ENCODE measurements at places on chromosomes 3 and 15.
A peak's percentile ranks its signal among the peaks of the same experiment; 100 is the strongest.

DNA sequence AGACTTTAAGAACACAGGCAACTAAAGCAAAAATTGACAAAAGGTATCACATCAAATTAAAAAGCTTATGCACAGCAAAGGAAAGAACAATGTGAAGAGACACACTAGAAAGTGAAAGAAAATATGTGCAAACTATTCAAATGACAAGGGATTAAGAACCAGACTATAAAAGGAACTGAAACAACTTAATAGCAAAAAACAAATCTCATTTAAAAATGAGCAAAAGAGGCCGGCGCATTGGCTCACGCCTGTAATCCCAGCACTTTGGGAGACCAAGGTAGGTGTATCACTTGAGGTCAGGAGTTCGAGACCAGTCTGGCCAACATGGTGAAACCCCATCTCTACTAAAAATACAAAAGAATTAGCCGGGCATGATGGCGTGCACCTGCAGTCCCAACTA lies 14.4 kb downstream of the NGLY1 start:
- no peak for DNase-seq

DNA sequence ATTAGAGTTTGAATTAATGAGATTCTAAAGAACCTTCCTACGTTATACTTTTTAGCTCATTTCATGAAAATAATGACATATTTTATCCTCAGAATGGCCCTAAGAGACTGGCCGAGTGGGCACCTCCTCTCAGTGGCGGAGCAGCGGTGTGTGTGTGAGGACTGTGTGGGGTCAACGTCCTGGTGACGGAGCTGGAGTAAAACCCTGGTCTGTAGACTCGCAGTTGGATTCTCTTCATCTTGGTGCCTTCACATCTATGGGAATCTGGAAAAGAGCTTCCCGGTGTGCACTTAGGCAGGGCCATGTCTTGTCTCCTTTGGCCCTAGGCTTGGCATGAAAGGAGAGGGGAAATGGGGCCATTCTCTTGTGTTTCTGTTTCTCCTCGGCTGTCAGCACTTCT lies 21.4 kb upstream of the PAQR5 start:
- no peak for DNase-seq

- no peak for DNase-seq
Measured at GRCh38 chr3:174340624-174341587, 518.2 kb upstream of the NAALADL2 start.

DNA sequence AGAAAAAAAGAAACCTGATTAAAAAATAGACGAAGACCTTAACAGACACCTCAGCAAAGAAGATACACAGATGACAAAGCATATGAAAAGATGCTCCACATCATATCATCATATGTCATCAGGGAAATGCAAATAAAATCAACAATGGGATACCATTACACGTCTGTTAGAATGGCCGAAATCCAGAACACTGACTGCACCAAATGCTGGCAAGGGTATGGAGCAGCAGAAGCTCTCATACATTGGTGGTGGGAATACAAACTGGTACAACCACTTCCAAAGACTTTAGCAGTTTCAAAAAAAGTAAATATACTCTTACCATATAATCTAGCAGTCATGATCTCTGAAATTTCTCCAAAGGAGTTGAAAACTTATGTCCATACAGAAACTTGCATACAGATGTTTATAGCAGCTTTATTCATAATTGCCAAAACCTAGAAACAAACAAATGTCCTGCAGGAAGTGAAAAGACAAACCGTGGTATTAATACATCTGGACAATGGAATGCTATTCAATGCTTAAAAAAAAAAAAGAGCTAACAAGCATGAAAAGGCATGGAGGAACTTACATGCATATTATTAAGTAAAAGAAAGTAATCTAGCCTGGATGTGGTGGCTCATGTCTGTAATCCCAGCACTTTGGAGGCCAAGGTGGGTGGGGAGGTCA lies 107.4 kb downstream of the HES1 start:
- no peak for DNase-seq

- peak; percentile 84 for DNase-seq
Measured at GRCh38 chr3:9779721-9780457, 10.1 kb upstream of the CAMK1 start.

DNA sequence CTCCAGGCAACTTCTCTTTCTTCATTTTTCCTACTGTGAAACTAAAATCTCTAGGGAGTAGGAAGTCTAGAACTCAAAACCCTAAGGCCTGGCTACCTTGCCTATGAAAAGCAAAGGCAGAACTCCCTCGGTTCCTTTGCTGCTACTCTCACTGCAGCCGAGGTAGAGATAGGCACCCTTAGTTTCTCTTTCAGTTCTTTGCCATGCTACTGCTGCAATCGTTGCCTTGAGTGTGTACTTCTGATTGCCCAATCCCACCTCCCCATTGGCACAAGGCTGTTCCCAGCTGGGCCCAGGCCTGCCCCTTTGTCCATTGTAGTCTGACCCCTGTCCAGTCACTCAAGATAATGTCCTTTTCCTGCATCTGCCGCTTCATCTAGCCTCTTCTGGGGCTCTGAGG lies 92.3 kb upstream of the MRPS22 start:
- DNase-seq: no peak

GRCh38 chr3:45499529-45499928 lies 95.0 kb upstream of the LIMD1 start:
- DNase-seq: no peak

DNA sequence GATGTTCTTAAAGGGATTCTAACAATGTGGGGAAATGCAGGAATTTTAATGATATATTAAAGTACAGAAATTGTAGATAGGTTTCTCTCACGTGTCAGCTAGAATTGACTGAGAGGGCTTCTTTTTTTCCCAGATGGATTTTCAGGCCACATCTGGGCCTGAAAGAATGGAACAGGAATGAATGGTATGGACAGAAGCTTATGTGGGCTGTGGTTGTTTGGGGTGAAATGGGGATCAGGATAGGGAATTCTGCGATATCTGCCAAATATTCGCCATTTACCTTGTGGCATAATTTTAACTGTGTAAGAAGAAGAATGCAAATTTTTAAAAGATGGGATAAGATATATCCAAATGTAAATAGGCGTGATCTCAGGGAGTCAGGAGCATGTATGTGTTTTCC lies 45.4 kb upstream of the FAM98B start:
- DNase-seq: no peak

DNA sequence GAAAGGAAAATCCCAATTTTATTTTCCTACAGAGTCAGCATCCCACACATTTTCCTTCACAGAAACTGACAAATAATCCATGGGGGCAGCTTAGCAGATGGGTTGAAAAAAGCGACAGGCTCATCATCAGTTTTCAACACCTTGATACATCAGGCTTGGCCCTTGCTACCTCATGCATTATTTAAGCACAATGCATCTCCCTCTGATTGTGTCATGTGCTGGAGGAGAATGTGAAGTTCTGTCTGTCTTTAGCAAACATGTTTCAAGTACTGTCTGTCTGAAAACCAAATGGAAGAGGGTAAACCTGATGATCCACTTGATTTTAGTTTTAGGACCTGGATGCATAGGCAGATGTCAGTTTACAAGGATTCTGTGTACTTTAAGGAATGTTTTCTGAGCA lies 128.6 kb upstream of the ADAMTS9 start:
- DNase-seq: no peak

DNA sequence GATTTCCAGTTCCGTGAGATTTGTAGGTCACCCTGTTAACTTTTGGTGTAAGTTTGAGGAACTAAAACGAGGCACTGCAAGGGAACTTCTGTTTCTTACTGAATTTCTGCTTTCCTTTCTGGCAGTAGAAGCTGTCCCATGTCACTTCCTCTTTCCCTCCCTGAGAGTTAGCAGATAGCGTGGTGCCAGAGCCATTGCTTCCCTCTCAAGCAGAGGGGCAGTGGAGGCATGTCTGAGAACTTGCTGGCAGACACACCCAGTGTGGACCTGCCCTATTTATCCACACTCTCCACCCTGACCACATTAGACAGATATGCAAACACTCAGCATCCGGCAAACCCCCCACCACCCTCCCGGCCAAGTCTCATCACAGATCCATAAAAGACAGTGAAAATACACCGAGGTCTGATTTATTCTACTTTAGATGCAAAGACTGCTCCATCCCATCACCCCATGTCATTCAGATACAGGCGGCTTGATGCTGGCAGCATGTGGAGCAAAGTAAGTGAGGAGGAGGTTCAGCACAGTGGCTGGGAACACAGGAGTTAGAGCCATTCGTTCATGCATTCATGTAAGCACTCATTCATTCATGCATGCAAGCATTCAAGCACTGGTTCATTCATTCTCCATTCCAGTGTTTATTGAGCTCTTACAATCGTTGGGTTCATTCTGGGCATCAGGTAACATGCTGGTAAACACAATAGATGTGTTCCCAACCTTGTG lies 324.7 kb downstream of the SHQ1 start:
- no peak for DNase-seq

DNA sequence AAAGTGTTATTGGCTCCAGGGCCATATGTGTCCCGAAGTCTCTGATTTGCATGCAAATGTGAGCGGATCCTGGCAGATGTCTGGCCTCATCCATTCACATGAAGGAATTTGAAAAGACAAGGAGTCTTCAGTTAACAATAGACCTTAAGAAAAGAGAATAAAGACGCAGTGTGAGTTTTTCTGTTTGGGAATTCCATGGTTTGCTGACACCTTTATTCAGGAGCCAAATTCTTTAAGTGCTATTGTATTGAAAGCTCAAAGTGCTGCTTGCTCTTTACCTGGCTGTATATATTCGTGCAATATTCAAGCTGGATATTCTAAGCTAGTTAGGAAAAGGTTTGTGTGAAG lies 2.2 kb downstream of the LRRN1 start:
- no peak for DNase-seq

- no peak for DNase-seq
Measured at GRCh38 chr3:169165196-169166158, 498.0 kb downstream of the MECOM start.

DNA sequence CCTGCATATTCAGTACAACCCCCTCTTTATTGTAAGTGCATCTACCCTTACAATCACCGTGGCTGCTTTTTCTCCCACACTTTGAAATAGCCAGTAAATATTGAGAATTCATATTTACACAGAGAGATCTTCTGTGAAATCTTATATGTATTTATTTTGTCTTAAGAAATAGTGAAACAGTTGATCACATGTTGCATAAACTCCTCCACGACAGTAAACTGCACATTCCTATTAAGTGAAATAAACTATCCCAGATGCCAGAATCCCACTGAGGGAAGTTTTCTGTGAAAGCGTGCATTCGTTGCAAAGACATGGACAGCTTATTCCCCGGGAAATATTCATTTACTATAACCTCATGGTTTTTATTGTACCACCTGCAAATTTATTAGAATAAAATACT lies 796.0 kb downstream of the ROBO2 start:
- DNase-seq: no peak

DNA sequence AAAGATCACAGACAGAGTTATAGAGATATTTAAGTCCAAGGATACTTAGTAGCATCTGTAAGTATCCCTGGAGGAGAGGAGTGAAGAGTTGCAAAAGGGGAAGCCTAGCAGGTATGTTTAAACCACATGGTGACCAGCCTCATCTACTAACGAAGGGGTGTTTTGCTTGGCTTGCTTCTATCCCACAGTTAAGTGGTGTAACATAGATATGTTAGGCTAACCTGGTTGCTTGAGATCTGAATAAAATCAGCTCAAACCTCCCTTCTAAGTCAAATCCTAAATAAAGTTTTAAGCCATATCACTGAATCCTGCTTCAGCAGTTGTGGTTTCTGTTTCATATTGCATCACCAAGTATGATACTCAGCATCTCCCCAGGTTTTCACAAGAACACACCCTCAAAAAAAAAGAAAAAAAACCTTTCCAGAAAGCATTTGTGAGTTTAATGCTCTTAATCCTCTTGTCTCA lies 880.2 kb downstream of the ROBO1 start:
- no peak for DNase-seq

GRCh38 chr15:77659350-77660321 lies 26.9 kb upstream of the LINGO1 start:
- DNase-seq: no peak

DNA sequence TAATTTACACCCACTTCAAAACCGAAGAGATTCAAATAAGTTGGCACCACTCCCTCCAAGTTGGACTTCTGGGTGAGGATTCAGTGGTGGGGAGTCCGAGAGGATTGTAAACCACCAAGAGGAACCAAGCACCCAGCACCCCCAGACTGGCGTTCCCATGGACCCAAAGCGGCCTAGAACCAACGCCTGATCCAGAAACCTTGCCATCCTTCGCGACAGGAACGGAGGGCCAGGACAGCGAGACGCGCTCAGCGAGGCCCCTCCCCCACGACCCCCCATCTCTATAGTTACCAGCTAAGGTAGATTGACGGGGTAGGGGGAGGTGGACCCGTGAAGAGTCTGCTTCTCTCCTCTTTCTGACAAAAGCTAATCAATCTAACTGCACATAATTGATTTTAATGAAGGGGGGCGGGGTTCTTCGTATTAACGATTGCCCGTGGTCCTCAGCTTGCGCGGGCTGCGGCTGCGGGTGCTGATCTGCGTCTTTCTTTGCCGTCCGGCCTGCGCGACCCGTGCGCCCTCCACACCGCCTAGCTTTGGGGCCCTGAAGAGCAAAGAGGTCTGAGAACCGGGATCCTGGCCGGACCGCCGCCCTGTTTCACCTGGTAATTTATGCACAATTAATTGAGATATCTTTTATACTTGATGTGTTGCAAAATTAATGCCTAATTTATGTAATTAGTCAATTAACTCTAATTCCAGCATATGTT lies 10.9 kb upstream of the FOXB1 start:
- no peak for DNase-seq

GRCh38 chr3:13881536-13882410 lies 1.9 kb upstream of the WNT7A start:
- no peak for DNase-seq

DNA sequence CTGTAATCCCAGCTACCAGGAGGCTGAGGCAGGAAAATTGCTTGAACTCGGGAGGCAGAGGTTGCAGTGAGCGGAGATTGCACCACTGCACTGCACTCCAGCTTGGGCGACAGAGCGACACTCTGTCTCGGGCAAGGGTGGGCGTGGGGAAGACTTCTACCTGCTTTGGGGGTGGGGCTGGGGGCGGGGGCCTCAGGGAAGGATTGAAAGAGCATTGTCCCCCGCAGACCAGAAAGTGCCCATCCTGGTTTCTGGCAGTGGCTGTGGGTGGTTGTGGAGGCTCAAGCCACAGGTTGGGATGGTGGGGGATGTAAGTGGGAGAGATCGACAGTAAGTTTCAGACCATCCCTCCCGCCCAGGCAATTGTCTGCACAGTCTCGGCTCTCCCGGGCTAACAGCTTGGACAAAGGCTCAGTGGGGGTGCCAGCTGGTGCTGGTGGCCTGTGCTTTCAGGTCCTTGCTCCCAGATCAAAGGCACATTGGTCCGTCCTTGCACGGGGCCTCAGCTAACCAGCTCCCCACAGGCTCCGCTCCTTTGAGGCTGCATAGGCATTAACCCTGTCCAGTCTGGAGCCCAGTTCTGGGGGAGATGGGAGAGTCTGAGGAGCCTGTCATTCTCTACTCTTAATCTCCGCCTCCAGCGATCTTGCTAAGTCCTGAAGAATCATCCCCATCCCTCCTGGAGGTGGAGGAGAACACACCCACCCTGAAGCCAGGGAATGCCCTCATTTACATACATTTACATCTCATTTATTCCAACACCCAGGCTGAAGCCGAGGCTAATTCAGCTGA lies 8.6 kb downstream of the SCN5A start:
- no peak for DNase-seq

DNA sequence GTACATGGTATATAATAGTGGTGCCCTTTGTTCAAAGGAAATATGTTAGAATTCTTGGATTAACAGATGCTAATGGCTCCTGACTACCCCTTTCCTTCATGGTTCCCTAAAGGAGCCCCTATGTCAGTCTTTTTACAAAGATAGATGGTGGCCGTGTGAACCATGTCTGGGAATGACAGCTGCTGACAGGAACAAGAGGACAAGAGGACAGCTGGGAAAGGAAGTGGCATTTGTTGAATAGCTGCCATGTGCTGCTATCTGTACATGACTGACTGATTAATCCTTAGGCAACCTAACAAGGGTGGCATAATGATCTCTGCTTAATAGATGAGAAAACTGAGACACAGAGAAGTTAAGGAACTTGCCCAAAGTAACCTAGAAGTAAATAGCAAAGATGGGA lies 321.7 kb downstream of the ZNF621 start:
- no peak for DNase-seq
